ENCODE measurements at places on chromosomes 7 and 10. TPM values are rescaled to one million over a fixed set of nuclear protein-coding genes. Genes with fewer than 3 reads are reported as not detected.

The TMEM270 gene
- total RNA-seq: not detected

The AZGP1 gene
- not detected for total RNA-seq

The MYL10 gene
- not detected for total RNA-seq

The PRR15 gene
- total RNA-seq: 13.0 TPM

The GJC3 gene
- 0.27 TPM for total RNA-seq

The UTF1 gene
- not detected for total RNA-seq

The SMIM30 gene
- total RNA-seq: 32.2 TPM

The SUFU gene
- 25.8 TPM for total RNA-seq

The EN2 gene
- not detected for total RNA-seq

The SFXN4 gene
- total RNA-seq: 25.7 TPM

DNA sequence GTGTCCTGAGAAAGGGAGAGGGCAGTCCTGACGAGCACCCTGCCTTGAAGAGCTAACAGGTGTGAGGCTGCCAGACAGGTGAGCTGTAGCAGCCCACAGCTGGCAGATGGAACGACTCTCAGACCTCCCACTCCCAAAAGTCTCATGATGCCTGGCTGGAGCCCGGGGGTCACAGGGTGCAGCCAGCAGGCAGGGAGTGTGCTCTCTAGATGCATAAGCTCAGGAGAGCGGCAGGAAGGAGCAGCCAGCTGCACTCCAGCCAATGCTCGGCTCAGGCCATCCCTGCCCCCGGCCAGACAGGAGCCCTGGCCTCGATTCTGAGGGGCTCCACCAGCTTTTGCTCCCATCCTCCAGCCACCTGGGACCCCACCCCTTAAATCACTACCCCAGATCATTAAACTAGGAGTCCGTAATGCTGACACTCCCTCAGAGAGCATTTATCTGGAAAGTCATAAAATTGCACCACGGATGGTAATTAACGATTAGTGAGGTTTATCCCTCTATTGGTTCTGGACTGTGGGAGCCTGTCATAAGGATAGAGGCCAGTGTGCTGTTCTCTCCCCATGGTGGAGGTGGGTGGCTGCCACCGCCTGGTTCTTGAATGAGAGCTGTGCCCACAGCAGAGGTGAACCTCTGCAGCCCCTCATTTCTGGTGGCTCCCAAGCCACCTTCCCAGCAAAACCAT is 63.5 kb upstream of the ZMIZ1 start:
- no peak for DNase-seq

DNA sequence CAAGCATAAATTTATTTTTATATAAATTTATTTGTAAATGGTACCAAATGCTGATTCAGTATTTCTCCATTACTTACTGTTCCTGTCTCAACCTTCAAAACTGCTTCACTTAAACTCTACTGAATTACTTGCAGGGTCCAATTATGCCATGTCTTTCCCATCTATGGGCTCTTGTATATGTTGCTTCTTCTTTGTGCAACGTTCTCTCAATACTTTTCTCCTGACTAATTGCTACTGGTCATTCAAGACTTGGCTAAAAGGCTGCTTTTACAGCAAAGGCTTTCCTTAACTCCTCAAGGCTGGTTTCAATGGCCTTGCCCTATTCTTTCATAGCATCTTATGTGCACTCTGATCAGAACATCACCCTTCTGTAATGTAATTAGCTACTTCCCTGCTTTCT is 67.9 kb downstream of the RNLS start:
- no peak for DNase-seq

GRCh38 chr10:119414081-119414611 is 128.4 kb downstream of the RGS10 start:
- no peak for DNase-seq

DNA sequence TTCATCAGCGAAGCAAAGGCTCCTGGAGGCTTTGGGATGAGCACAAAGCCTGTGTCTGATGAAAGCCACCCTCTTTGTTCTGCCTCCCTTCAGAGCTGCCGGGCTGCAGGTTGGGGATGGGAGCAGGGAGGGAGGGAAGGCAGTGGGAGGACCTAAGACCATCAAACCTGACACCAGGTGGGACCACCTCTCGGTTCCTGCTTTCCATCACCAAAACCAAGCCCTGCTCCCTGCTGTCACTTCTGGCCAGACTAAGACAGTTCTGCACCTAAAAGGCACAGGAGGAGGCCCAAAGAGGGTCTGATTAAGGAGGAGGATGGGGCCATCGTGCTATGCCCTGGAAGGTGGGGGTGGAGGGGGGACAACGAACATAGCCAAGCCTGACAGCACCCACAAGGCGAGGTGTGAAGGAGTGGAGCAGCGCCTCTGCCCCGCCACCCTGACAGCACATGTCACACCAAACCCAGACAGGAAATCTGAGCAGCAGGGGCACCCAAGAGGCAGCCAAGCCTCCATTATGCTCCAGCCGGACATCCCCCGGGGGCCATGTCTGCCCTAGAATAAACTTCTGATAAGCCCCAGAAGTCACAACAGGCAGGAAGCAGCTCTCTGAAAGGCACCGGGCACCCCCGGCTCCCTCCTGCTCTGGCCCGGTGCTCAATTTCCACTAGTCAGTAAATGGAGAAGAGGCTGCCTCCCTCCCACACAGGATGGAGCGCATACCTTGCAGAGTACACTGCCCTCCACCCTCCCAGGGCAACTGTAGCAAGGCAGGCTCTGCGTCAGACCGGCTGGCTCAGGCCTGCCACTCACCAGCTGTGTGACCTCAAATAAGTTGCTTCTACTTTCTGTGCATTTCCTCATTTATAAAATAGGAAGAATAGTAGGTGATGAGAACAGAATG is 48.9 kb downstream of the DLG5 start:
- DNase-seq: no peak

- no peak for DNase-seq
These were observed 169.2 kb upstream of the LYZL2 start for GRCh38 chr10:30798646-30799185.
